ENCODE measurements at places on chromosomes 16 and 17.

DNA sequence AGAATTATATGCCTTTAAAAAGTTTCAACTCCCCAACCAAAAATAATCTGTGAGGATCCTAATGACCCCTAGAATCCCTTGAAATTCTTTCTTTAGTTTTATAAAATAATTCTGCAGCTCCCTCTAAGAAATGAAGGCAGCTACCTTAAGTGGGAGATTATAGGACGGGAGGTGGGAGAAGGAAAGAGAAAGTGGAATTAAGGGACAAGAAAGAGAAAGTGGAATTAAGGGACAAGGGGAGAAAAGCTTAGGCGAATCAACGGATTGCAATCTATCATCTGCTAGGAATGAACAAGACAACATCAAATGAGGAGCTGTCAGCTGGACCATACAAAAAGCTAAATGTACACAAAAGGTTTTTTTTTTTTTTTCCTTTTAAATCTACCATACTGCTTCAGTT, 262.0 kb downstream of the ZFHX3 start:
- DNase-seq = no peak

DNA sequence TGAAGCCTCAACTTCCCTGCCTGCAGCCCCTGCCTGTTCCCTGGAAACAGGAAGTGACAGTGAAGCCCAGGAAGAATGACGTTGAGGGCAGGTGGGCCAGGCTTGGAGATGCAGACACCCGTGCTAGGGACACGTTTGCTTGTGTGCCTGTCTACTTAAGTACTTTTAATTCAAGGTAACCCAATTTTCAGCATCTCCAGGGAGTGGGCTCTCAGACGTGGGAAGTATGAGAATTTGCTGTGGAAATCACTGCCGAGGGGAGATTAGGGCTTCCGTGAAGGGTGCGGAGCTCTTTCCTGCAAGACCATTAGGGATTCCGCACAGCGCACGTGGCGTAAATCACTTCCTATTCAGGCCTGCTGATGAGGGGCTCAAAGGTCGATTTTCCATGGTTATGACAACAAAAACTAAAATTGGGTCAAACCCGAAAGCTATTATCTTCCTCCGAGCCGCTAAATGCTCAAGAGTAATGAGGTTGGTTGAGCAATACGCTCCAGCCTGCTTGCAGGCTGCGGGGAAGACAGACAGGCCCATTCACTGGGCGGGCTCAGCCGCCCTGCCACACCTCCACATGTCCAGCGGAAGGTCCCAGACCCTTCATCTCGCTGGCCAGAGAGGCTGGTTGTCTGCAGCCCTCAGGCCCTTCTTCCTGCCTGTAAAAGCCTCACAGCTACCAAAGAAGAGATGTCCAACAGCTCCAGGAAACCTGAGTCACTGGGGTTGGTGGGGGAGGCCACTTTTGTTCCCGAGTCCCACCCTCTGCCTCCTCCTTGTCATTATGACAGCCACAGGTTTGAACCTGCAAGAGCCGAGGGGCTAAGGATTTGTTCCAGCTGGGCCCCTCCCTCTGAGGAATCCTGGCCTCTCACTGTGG, 109.9 kb downstream of the RBFOX3 start:
- DNase-seq = no peak

DNA sequence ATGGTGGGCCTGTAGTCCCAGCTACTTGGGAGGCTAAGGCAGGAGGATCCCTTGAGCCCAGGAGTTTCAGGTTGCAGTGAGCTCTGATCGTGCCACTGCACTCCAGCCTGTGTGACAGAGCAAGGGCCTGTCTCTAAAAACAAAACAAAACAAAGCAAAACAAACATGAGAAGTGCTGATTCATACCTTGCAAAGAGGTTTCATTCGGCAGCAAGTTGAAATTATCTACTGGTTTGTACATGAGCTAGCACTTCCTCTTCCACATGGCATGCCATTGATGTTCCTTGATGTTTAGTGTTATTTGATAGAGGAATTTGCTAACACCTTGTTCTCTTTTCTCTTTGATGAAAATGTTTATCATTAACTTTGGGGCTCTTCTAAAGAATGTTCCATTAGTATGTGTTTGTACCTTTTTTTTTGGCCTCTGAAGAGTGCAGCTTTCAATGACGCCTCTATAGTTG, 50.6 kb downstream of the SPECC1 start:
- DNase-seq = no peak

GRCh38 chr16:74078511-74079231, 217.9 kb upstream of the PSMD7 start:
- no peak for DNase-seq

DNA sequence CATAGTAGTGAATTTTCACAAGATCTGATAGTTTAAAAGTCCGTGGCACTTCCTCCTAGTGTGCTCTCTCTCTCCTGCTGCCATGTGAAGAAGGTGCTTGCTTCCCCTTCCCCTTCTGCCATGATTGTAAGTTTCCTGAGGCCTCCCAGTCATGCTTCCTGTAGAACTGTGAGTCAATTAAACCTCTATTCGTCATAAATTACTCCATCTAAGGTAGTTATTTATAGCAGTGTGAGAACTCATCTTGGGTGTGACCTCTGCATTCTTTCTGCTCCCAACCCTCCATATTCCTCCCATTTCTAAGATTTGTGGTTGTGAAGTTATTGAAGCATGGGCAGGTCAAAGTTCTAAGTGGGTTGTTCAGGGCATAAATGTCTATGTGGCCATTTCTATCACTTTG, 62.1 kb upstream of the ADAMTS18 start:
- DNase-seq = no peak

GRCh38 chr17:40697297-40697696, 6.3 kb downstream of the KRT24 start:
- DNase-seq = no peak

- no peak for DNase-seq
Measured at GRCh38 chr17:82320956-82321927, 3.8 kb upstream of the CD7 start.

- no peak for DNase-seq
Measured at GRCh38 chr17:8534498-8535188, 95.9 kb downstream of the MYH10 start.

DNA sequence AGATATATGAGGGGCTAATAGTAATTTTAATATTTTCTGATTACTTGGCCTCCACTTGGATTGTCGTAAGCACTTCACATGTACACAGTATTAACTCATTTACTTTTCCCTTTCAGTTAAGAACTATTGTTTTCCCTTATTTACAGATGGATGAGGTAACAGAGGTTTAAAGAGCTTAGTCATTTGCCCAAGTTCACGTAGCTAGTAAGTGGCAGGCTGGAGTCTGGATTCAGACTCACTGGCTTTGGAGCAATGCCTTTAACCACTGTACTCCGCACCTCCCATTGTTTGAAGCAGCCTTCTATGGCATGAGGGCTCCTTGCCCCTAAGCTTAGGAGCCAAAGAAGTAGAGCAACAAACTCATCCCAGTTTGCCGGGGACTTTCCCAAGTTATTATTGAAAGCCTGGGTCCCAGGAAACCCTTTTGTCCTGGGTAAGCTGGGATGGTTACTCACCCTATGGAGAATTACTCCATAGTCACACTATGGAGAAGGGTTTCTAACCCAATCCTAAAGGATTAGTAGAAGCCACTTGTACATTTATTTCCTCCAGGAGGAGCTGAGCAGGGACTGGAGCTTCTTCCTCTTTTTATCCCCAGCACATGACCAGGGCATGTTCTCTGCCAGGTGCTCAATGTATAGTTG, 12.3 kb downstream of the FOXL1 start:
- DNase-seq = no peak

DNA sequence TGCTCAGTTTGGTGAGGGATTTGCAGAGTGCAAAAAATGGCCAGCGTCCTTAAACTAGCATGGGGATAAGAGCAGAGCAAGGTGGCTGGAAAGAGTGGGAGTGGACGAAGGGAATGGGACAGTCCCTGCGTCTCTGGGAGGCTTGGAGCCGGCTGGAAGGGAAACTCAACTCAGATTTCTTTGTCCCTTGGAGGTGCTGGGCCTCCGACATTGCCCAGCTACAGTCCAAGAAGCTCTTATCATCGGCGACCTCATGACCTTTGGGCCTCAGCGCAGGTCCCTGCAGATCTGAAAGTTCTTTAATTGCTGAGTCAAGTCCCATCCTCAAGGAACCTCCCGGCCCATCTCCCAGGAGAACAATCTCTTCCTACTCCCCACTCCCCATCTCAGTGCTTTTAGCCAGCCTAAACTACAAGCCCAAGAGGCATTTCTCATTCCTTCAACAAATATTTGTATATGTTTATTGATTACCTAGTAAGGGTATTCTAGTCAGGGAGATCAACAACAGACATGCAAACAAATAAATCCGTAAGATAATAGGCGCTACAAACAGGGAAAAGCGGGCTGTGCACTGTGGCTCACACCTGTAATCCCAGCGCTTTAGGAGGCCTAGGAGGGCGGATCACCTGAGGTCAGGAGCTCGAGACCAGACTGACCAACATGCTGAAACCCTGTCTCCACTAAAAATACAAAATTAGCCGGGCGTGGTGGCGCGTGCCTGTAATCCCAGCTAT, 985 bp upstream of the TMEM107 start:
- no peak for DNase-seq

DNA sequence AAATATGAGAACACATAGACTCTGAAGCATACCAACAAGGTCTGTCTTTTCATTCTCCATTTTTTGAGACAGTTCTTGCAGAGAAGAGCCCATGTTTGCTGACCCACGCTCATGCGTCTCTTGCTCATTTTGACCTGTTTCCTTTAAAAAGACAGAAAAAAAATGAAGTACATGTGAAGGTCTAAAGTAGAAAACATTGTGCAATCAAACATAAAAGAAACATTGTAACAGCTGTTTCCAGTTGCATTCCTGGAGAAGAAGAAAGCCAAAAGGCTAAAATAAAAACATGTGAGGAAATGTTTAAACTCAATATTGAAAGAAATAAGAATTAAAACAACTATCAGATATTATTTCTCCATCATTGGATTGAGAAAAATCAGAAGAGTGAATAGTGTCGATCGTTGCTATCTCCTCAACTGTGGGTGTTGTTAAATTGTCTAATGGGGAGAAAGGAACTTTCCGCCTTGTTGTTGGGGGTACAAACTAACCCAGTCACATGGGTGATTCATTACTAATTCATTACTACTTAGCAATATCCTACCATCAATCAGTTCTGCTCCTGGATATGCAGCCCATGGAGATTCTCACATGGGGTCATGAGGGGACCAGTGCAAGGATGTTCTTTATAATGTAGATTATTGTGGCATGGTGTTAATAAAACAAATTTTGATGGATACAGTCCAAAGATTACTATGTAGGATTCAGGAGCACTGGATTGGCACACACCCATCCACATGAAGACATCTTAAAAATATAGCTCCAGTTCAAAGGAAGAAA, 9.5 kb downstream of the ABCA9 start:
- DNase-seq = no peak

GRCh38 chr16:61371388-61371787, 664.9 kb downstream of the CDH8 start:
- DNase-seq = no peak

DNA sequence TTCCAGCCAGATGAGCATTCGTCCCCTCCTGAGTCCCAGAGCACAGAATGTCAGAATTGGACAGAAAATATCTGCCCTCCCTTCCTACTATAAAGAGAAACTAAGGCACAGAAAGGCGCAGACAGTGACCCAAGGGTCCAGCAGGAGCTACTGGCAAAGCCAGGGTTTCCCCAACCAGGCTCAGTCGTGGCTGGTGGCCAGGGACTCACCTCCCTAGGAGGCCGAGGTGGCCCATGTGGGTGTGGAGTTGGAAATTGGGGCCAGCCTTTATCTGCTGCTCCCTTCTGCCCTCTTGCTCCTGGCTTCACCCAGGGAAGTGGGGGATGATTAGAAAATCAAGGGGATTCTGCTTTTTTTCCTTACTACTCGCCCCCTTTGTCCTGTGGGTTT, 1.1 kb downstream of the DRC7 start:
- DNase-seq = no peak

DNA sequence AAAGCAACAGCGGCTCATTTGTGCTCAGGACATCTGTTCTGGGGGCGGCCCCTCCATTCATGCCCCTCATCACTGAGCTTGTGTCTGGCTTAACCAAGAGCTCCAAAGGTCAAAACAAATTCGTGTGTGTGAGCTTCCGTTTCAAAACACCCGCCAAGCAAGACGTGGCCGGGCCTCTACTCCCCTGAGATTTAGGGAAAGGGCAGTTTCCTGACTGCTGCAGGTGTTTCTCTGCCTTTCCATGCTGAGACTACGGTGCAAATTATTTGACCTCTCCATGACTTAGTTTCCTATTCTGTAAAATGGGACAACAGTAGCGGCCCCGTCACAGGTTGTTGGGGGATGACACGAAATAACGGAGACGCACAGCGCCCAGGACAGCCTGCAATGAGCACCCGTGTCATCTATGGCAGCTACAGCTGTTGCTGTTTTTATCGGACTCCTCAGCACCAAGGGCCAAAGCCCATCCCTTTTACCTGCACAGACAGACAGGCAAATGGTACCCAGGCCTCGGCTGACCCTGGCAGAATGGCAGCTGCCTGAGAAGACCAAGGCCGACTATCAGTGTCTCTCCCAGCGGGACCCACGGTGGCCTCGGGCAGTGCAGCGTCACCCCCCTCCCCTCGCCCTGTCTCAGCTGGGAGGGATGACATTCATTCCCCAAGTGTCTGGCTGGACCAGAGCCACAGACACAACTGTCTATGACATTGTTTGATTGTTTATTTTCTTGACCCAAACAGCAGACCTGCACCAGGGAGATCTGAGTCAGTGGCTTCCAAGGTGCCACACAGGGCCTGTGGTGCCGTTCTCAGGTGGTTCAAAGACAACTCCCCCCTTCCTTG, 50.7 kb upstream of the DOC2B start:
- DNase-seq = no peak

GRCh38 chr17:21249086-21249795, 4.0 kb downstream of the NATD1 start:
- DNase-seq = no peak

DNA sequence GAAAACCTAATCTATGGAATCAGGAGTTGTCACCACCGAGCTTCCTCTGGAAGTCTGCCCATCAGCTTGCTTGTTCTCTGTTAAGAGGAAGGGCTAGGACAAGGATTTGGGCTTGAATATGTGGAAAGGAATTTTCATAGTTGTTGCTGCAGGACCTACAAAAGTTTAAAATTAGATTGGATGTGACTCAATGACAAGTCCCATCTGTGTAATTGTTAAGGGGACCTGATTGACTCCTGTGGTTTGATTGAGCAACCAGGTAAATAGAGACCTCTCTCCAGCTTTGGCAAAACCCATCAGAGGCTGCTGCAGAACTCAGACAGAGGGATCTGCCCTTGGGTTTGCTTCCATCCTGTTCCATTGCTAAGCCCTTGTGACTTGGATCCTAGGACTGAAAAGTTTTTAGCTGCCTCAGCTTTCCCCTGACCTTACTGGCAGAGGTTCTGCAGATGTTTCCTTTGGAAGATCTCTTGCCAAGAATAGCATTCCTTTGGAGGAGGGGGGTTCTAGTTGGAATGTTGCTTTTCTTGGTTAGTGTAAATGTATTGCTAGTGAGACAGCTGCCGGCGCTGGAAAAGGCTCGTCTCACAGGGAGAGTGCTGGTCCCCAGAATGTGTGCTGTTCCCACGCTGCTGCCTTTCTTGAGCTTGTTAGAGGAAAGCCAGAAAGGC, 50.0 kb downstream of the SF3B3 start:
- peak; percentile 14 for DNase-seq

DNA sequence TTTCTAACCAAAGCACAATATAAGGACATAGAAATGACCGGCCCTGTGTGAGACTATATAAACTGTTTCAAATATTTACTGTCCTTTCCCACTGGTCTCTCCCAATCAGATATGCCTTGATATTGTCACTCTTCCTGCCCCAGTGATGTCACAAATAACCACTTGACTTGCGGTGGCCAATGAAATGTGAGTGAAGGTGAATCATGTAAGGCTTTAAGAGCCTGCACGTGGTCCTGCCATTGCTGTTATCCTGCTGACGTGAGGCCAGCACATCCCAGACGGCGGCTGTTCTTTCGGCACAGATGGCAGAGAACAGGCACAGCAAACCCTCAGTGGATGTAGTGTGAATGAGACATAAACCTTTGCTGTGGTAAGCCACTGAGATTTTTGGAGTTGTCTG, 5.4 kb upstream of the KLHL11 start:
- no peak for DNase-seq

Measured in pons (tissue), 1 donor.